Stimulated activated CD4-positive, alpha-beta T cell treated with anti-CD3 and anti-CD28 coated beads, TNF-alpha, amount 100 ng/mL, for 24 hours (primary cell): ENCODE measurements at places on chromosomes 4 and X.

- no peak for DNase-seq
These were observed 17.8 kb upstream of the ZNF827 start for GRCh38 chr4:145956288-145956890.

GRCh38 chr4:3184725-3185124 lies 64.2 kb upstream of the MSANTD1 start:
- DNase-seq = no peak

DNA sequence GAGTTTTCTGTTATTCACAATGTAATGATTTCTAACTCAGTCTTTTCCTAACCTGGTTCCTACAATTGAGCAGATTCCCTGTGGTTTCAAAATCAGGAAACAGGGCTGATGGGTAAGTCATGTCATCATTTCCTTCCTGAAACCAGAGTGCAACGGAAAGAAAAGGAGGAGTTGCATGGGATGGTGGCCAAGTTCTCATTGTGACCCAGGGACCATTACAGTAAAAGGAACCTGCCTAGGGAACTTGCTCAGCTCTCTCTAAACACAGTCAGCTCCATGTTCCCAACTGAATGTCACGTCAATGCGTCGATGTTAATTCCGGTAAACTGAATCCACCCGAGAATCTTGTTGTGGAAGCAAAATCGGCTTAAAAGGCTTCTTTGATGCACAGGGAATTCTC lies 51.2 kb downstream of the LGI2 start:
- no peak for DNase-seq

DNA sequence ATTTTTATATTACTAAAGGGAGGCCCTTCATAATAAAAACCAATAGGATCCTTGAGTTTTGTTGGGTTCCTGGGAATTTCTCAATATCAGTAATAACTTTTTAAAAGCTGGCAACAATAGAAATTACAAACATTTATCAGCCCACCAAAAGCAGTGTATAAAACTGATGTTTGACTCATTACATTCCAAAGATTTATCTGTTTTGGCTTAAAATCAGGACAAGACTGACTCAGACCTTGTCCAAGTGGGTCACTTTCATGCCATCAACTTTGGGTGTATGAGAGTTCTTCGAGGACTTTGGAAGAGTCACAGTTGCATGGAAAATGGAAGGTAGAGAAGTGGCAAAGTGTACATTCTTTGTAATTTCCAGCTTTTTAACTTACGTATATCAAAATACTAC lies 102.8 kb downstream of the FRMPD4 start:
- DNase-seq = no peak

- no peak for DNase-seq
These were observed 25.5 kb downstream of the PALLD start for GRCh38 chr4:168522356-168522755.

DNA sequence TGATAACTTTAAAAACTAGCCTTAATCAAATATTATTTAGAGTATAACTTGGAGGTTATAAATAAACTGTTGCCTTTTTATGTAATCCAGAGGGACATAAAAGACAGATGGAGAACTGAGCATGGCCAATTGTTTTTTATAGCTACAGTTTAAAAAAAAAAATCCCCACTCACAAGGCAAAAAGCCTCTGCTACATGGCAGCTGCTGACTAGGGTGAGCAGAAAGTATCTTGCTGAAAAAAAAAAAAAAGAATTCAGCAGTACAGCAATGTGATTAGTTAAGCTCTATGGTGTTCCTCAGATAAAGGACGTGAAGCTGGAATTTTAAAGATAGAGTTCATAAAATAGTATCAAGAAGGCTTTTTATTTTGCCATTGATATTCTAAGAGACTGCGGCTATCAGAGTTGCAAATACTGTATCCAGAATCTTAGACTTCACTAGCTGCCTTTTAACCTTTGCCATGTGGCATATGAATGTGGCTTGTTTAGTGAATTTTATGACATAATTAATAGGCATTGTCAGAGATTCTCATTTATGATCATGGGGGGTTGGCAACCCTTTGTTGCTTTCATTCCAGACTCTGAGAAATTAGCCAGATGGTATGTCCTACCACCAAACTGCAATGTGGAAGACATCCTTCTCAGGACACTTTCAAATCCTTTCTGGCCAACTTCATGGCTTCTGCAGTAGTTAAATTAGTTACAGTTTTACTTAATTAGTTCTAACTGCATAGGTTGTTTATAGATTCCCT lies 498.0 kb downstream of the STPG2 start:
- DNase-seq = no peak

GRCh38 chrX:13029887-13030771 lies 14.3 kb downstream of the FAM9C start:
- DNase-seq = no peak

- DNase-seq = no peak
These were observed 286.3 kb downstream of the PDGFC start for GRCh38 chr4:156685308-156685707.

DNA sequence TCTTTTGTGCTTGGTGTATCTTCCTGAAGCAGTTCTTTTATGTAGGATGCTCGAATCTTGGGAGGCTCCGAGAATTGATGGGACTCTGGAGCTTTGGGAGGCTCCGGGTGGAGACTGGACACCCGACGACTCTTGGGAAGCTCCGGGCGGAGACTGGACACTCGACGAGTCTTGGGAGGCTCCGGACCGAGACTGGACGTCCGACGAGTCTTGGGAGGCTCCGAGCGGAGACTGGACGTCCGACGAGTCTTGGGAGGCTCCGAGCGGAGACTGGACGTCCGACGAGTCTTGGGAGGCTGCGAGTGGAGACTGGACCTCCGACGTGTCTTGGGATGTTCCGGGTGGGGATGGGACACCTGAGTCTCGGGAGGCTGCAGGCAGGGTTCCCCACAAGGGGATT lies 1.6 kb downstream of the FAM47A start:
- DNase-seq = no peak

GRCh38 chr4:60721685-60722084 lies 478.4 kb upstream of the ADGRL3 start:
- no peak for DNase-seq

DNA sequence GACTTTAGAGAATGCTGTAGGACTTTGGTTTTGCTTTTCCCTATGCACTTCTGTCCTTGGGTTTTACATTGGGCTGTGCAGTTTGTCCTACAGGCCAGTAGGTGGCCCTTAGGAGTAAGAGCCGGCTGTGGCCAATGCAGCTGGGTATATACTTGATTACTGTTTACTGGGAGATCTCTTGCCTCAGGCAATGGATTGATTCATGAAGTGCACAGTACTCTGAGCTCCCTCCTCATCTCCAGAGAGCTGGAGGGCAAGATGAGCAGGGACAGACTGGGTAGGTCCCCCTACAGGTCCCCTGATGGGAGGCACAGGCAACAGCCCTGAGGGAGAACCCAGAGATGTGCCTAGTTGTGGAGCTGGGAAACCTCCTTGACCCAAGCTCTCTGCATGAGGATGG lies 103.8 kb upstream of the QRFPR start:
- DNase-seq = no peak

DNA sequence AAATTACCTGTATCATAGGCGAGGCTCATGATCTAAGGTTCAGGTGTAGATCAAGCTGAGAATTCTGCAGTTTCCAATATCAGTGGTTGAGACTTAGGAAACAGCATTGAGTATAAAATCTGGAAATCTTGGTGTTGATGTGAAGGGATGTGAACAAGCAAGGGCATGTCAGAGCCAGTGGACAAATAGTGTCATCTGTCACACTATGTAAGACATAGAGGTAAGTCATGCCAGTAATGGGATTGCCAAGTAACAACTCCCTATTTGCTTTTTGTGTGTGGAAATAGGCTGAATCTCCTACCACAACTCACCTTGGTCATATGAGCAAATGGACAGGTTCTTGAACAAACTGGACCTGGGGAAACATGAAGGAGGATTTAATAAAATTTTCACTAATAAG lies 334.5 kb upstream of the EMCN start:
- DNase-seq = no peak

GRCh38 chrX:362937-363620 lies 23.6 kb downstream of the PPP2R3B start:
- DNase-seq = no peak

DNA sequence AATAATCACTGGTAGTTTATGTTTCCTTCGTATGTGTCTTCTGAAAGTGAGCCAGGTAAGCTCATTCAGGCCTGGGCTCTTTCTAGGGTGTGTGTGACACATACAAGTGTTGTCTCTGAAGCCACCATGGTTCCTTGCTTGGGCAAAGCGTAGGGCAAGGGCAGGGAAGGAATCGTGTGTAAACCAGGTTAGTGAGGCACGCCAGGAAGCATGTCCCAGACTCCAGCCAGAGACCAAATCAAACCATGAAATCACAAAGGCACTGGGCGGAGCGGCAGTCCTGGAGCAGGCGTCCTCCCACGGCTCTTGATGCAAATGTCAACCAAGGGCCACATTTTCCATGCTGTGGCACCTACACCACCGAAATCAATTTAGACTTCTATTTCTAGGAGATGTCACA lies 67.0 kb downstream of the NYX start:
- DNase-seq = no peak

DNA sequence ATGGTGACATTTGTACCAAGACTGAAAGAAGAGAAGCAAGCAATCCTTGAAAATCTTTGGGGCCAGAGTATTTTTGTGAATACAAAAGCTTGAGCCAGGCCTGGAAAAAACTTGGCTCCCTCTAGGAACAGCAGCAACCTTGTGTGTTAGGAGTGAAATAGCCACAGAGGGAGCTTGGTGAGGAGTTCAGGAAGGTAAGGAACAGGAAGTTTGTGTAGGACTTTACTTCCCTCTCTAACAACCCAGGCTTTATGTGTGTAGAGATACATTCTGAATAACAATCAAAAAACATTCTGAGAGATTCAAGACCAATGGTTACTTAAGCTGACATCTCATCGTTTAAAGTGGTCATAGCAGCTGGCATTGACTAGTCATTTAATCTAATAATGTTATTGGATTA lies 668.5 kb downstream of the PCDH18 start:
- DNase-seq = no peak

GRCh38 chr4:156521631-156522030 lies 450.0 kb downstream of the PDGFC start:
- no peak for DNase-seq

DNA sequence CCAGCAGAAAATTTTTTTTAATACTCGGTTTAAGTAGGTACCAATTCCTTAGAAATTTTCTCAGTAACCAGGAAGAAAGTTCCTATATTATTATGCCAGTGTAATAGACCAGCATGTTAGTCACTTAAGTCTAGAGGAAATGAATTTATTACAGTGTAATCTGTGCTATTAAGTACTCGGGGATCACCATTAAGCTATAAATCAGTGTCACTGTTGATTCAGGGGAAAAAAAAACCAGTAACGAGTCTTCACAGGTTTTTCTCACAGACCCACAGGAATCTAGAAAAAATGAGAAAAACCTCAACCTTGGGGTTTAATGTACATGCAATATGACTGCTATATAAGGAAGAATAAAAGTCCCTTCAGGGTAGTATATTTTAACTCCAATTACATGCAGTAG lies 138.3 kb upstream of the IL1RAPL2 start:
- no peak for DNase-seq

- no peak for DNase-seq
These were observed 17.0 kb upstream of the GABRA4 start for GRCh38 chr4:47010347-47010911.

GRCh38 chrX:74117962-74118902 lies 185.7 kb upstream of the ZCCHC13 start:
- DNase-seq = no peak

DNA sequence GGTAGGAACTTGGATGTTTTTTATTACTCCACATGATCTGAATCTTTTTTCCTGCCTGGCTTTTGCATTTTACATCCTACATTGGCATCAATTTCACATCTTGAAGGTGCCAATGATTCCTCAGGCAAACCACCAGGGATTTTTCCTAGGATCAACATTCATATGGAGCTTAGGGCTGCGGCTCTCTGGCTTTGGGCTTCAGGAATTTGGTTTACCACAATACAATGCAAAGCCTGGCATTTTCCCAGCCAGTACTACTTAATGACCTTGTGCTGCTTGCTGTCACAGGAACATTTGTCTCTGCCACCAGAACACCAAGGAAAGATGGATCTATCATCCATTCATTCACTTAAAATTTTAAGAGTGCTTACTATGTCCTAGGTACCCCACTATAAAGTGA lies 180.7 kb downstream of the PDGFC start:
- no peak for DNase-seq

GRCh38 chr4:3623106-3623505 lies 90.9 kb upstream of the LRPAP1 start:
- DNase-seq = no peak
